ENCODE measurements at places on chromosomes 16 and 17. TPM values are rescaled to one million over a fixed set of nuclear protein-coding genes. Genes with fewer than 3 reads are reported as not detected.

GRCh38 chr16:27257271-27257670, 11.3 kb downstream of the NSMCE1 start:
- no peak for DNase-seq

DNA sequence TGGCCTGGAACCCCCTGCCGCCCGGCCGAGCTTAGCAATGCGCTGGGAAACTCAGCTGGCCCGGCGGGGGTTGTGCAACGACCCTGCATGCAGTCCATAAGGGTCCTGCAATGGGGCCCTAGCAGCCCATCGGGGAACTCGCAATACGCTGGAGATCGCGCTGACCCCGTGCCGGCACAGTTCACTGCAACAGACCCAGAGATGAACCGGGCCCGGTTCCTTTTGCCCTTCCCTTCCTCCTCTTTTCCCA, 375 bp downstream of the SLC25A11 start:
- no peak for DNase-seq

DNA sequence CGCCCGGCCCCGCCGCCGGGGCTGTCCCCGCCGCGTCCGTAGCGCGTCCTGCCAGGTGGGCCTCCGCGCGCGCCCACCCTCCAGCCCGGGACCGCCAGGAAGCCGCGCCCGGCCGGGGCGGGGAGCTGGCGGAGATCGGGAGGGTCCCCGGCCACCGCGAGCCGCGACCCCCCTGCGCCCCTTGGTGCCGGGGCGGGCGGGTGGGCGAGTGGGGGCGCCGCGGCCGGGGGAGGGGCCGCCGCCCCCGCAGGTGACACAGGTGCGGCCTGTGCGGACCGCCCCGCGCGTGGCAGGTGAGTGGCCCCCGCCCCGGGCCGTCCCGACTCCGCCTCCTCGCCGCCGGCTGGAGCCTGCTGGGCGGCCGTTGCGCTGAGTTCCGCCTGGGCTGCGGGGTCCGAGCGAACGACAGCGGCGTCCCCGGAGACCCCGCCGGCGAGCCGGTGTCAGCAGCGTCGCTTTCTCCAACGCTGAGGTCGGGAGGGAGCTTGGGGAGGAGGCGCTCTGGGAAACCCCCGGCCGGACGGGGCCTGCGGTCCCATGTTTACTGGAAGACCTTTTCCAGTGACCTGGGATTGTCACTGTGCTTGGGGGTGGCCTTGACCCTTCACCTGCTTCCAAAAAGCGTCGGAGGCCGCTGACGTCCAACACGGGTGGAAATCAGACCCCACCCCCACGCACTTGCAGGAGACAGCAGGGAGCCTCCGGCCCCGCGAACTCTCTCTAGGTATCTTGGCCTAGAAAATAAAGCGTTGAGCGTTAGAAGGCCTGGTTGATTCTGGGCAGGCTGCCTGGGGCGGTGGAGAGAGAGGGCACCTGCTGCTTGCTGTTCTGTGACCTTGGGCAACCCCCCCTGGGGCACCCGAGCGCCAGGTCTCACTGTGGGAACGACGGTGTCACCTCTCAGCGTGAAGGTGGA, 542 bp downstream of the KLHL36 start:
- peak; percentile 94 for DNase-seq

DNA sequence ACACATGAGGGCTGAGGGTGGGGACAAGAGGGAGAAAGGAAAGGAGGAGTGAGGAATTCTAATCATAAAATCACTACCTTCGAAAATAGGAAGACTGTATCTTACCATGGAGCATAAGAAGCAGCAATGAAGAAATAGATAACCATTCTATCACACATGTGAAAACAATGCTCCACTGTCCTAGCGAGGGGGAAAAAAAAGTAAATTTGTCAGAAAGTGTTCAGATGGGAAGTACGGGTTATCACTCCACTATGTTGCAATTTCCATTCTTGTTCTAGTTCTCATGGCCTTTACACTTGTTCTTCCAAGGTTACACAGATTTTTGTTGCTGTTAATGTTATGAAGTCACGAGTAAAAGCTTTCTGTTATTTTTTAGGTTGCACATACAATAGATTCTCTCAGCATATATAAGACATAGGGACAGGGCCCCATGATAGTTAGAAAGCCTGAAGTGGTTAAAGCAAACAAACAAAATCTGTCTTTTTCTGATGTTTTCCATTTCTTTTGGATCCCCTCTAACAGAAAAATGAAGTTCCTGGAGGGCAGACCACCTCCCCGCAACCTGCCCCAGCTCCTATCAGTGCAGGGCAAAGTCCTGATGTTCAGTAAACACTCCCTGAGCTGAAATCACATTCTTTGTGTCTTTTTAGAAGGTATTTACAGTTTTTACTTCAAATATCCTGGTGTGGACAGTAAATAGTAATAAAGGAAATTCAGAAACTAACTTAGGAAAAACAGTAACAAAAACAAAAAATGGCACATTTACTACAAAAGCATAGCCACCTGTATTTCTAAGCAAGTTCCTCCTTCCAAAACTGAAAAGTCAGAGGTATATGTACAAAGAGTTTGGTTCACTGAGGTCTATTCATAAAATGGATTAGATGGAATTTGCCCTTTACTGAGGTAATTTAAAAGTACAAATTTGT, 13.7 kb downstream of the MMD start:
- DNase-seq, result no peak

- DNase-seq, result peak; percentile 42
Measured at GRCh38 chr17:67290711-67291291, 45.8 kb upstream of the HELZ start.

GRCh38 chr17:71500761-71501555, 619.9 kb upstream of the SOX9 start:
- no peak for DNase-seq

- no peak for DNase-seq
Measured at GRCh38 chr16:35744084-35744483, 2284.7 kb downstream of the TP53TG3F start.

DNA sequence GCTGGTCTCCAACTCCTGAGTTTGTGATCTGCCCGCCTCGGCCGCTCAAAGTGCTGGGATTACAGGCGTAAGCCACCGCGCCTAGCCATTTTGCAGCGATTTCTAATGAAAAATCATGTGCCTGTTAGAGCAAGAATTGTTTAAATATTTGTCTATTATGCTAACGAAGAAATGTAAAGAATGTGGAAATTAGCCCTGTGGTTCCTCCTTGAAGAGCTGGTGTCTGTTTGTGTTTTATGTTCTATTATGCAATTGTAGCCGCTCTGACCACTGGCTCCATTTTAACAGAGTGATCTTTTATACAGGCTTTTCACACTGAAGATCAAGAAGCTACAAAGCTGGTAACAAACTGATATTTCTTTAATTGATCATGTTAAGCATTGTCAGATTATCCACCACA, 217.3 kb downstream of the USP22 start:
- no peak for DNase-seq

- no peak for DNase-seq
Measured at GRCh38 chr17:2453325-2453724, 52.5 kb upstream of the MNT start.

DNA sequence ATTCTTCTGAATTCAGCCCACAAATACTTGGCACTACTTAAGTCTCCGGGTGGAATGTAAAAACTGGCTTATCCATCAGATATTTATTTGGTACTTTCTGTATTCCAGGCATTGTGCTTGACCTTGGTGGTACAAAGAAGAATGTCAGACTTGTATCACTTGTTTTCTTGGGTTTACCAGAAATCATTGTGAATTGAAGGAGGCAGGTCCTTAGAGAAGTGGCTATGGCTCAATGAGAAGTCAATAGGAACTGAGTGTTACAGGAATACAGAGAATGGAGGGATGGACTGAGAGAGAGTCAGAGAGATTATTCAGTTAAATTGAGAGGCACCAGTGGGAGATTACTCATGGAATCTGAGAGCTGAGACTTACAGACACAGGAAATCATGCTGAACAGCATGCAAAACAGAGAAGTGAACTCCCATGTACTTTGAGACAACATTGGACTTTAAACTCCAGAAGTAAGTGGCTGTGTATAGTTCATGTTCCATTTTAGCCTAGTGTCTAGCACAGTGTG, 704.1 kb downstream of the CDH11 start:
- no peak for DNase-seq

- no peak for DNase-seq
Measured at GRCh38 chr17:44159519-44160210, 10.8 kb upstream of the ASB16 start.

- peak; percentile 72 for DNase-seq
Measured at GRCh38 chr16:568401-569258, 1.1 kb upstream of the PIGQ start.

- peak; percentile 96 for DNase-seq
Measured at GRCh38 chr17:44655983-44656710, at the start of gene MEIOC. Gene MEIOC, plus strand, starts transcription at chr17:44656468. Its CDS starts 146 bp downstream, at chr17:44656614.

DNA sequence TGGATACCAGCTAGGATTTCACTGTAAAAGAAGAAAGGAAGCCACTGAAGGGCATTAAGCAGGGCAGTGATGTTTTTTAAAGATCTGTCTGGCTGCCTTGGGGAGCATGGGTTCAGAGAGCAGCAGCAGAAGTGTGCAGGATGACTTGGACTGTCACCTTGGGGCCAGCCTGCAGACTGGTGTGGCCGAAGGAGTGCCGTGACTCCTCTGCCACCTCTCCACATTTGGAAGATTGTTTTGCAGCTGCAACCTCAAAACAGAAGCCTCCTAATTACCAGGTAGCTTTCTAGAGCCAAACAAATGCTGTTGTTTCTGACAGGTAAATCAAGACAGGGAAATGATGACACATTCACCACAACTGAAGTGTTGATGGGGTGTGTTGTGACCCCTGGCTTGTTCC, 681.4 kb downstream of the WWOX start:
- DNase-seq, result no peak

- DNase-seq, result no peak
Measured at GRCh38 chr16:70258065-70258464, 6.3 kb upstream of the EXOSC6 start.

DNA sequence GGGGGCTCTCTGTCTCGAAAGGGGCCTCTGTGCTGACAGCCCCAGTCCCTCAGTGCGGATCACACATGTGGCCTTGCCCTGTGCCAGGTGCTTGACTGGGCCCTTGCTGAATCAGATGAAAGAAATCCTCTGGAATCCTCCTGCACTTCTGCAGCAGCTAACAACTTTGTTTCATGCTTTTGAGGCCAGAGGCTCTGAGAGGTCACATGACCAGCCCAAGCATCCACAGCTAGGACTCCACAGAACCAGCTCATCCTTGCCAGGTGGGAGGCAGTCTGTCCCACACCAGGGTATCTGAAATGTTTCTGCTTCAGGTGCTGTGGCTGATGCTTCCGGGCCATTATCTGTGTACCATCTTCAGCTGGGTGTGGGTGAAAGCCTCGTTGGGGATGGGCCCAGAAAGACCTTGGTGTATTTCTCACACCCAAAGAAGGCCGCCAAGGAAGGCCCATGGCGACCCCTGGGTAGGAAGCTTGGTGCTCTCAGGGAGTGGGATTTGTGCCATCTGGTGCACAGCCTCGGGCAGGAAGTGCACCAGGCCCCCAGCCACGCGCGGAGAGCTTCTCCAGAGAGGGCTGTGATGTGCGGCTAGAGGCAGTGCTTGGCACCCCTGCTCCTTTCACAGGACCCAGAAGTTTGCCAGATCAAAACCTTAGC, 143.8 kb downstream of the CLEC16A start:
- no peak for DNase-seq

DNA sequence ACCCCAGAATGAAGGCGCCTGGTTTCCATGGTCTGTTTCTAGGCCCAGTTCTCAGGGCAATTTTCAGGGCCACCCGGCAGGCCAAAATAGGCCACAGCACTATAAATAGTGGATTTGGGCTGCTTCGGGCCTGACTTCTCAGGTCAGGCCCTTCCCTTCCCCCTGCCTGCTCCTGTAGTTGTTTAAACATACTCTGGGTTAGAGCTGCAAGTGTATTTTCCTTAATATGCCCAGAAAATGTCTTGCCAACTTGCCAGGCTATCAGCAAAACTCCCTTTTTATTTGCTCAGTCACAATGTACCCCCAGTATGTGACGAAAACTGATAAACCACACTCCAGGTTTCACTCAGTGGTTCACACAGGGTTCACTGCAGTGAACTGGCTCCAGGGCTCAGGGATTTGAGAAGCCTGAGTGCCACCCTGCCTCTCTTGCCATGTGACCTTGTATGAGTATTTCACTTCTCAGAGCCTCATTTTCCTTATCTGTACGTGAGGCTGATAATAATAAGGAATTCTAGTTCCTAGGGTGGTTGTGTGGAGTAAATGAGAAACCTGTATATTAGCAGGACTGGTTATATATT, 76.5 kb downstream of the GPRC5B start:
- no peak for DNase-seq

- no peak for DNase-seq
Measured at GRCh38 chr16:59514651-59515050, 780.5 kb upstream of the GOT2 start.

DNA sequence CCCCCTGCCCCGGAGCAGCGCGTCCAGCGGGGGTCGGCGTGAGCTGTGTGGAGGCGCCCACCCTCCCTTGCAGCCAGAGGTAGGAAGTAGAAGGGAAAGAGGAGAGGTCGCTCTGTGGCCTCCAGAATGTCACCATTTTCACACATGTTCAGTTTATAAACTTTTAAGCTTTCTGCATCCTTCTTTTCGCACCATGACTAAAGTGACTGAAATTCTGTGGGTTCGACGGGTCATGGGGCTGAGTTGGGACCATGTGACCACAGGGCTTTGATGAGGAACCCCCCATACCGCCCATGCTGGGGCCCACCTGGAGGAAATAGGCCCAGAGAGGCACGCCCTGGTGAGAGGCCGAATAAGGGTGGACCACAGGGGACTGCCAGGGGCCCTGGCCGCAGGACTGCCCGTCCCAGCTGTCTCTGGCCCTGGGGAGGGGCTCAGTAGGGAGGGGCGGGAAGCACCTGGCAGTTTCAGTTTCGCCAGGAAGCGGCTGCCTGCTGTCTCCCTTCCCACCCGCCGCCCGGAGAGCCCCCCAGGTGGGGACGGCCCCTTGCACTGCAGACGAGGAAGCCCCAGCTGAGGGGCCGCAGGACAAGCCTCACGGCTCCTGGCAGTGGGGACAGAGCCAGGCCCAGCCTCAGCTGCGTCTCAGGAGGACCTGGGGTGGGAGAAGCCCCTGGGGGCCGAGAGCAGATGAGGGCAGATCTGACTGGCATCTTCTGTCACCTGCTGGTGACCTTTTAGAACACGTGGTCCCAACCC, 9.0 kb downstream of the CBFA2T3 start:
- peak; percentile 72 for DNase-seq

GRCh38 chr17:44970136-44970741, 2.1 kb upstream of the C1QL1 start:
- peak; percentile 84 for DNase-seq

GRCh38 chr16:70342016-70342415, 4.7 kb upstream of the DDX19A start:
- no peak for DNase-seq

GRCh38 chr17:31318851-31319661, 2.4 kb downstream of the EVI2A start:
- no peak for DNase-seq

GRCh38 chr16:21608639-21609328, 9.4 kb downstream of the METTL9 start:
- DNase-seq, result no peak

GRCh38 chr17:66466840-66467367, 164.5 kb downstream of the PRKCA start:
- no peak for DNase-seq

The GPR142 gene
- not detected for total RNA-seq

The TMEM106A gene
- 0.96 TPM for total RNA-seq

The BAIAP3 gene
- total RNA-seq, result 2.6 TPM

The KRT9 gene
- total RNA-seq, result not detected

The DPEP1 gene
- 2.6 TPM for total RNA-seq

The CD300LF gene
- total RNA-seq, result not detected

The TMEM132E gene
- total RNA-seq, result 2.2 TPM

The TMEM238L gene
- not detected for total RNA-seq
